ENCODE measurements at places on chromosomes 7 and 10.

DNA sequence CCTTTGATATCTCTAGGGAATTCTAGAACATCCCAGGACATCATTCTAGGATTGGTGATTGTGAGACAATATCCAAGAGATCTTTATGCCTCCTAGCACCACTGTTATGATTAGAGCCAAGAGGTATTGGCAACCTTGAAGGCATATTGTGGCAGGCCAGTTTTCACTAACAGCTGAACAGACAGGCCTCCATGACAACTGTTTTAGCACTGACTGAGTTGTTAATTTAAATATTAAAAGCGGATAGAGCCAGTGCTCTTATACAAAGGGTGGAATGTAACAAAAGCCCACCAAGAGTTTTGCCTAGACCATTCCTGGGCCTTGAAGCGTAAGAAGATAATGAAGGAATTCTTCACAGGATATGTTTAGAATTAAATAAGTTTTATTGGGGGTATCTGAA, 131.9 kb downstream of the DGKB start:
- no peak for DNase-seq

GRCh38 chr7:3153118-3153517, 109.5 kb upstream of the CARD11 start:
- DNase-seq: no peak

GRCh38 chr7:37354656-37355131, 94.0 kb downstream of the ELMO1 start:
- DNase-seq: no peak

- no peak for DNase-seq
These were observed 11.6 kb upstream of the CCDC6 start for GRCh38 chr10:59917922-59918321.

DNA sequence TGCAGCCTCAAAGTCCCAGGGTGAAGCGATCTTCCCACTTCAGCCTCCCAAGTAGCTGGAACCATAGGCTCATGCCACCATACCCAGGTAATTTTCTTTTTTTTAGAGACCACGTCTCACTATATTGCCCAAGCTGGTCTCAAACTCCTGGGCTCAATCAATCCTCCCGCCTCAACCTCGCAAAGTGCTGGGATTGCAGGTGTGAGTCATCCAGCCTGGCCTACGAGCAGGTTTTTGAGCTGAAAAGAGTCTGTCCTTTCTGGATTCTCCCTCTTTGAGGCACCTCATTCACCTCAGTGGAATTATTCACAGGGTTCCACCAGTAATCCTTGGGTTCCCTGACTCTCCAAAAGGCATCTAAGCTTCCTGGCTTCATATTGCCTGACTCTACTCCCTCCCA, 7.6 kb upstream of the LEP start:
- DNase-seq: no peak

DNA sequence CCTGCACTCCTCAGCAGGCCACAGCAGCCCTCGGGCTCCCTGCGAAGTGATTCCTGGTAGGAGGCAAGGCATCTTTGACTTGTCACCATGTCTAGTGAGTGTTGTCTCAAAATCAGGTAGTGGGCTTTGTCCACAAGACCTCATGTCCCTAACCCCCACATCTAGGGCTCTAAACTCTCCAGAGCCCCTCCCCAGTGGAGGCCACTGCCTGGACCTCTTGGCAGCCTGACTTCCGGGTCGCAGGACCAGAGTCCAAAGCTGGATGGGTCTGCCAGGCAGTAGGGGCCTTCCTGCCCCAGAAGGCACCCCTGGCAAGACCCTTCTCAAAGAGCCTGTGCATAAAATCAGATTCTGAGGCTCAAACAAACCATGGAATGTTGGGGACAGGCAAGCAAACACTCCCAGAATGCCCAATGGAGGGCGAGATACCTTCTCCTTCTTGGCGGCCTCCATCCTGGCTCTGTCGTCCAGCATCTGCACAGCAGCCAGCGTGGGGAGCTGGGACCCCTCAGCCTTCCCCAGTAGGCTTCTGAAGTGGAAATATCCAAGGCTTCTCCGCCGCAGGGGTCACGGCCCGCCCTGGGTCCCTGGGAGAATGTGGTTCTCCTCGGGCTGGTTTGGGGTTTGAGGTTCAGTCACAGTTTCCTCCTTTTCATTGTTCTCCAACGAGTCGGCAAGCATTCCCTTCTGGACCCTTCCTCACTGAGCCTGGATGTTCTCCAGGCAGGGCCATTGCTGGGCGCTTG, 586 bp downstream of the GCK start:
- no peak for DNase-seq

DNA sequence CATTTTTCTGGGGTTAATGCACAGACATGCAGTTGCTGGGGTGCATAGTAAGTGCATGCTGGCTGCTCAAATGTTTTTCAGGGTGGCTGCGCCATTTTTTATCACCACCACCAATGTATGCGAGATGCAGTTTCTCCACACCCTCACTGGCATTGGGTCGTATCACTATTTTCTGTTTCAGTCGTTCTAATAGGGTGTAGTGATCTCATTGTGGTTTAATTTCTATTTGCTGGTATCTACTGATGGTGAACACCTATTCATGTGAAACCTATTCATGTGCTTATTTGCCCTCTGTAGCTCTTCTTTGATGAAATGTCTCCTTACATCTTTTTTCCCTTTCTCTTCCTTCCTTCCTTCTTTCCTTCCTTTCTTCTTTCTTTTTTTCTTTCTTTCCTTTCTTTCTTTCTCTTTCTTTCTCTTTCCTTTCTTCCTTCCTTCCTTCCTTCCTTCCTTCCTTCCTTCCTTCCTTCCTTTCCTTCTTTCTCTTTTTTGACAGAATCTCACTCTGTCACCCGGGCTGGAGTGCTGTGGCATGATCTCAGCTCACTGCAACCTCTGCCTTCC, 84.3 kb downstream of the ELFN1 start:
- DNase-seq: no peak

GRCh38 chr7:154484406-154484805, 432.2 kb downstream of the DPP6 start:
- no peak for DNase-seq
